ENCODE measurements at places on chromosomes 13 and 19.

DNA sequence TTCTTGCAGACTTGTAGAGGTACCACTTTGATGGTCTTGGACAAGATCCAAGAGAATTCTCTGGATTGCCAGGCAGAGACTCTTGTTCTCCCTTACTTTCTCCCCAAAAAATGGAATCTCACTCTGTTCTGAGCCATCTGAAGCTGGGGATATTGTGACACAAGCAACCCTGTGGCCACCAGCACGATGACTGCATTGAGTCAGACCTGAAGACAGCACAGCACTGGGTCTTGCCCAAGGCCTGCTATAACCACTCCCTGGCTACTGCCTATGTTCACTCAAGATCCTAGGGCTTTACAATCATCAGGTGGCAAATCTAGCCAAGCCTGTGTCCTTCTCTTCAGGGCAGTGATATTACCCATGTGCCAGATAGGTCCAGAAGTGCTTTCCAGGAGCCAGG is 202.5 kb upstream of the SERP2 start:
- no peak for DNase-seq

DNA sequence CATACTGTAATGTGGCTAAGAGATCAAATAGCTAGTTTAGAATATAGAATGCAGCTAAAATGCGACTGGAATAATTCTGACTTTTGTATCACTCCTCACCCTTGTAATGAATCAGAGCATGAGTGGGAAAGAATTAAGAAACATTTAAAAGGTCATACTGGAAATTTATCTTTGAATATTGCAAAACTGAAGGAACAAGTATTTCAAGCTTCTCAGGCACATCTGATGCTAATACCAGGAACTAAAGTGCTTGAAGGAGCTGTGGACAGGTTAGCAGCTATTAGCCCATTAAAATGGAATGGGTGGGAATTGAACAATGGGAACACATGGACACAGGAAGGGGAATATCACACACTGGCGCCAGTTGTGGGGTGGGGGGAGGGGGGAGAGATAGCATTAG is 144.2 kb upstream of the ZNF91 start:
- no peak for DNase-seq

DNA sequence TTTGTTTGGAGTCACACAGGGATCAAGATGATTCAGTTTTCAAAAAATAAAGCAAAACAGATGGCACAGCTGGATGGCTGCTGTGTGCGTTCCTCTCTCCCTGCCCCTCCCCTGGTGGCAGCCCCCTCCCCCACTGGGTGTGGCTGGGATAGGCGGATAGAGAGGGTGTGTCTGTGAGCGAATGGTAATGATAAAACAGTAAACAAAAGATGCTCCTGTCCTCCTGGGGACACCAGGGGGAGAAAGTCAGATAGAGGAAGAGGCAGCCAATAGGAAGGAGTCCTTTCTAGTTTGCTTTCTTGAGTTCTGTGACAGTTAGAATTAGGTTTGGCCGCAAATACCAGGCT is 6.5 kb downstream of the TMEM255B start:
- DNase-seq, result no peak

DNA sequence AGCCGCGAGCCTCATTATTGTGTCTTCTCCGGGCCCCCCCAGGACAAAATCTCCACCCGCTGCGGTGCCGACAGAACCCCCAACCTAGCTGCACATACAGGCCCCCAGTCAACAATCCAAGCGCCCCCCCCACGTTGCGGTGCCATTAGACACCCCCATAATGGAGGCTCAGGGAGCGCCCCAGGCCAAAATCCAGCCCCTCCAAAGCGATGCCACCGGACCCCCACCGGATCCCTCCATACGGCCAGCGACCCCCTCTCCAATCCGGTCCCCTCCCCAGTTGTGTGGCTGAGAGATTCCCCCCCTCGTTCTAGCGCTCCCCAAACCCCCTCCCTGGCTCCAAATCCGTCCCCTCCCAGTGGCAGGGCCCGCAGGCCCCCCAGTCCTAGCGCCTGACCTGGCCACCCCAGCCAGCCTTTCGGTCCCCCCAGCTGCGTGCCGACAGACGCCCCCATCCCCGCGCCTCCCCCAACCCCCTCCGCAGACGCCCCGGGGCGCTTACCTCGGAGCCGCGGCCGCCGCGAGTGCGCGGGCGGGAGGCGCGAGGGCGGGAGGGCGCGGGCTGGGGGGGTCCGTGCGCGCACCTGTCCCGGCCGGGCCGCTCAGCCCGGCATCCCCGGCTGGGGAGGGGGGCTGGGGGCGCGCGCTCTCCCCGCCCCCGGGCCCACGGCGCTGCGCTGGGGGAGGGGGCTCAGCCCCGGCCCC is 21.6 kb upstream of the SEMA6B start:
- no peak for DNase-seq

- no peak for DNase-seq
Observed at GRCh38 chr13:31880851-31881494, 141.6 kb downstream of the RXFP2 start.

- no peak for DNase-seq
Observed at GRCh38 chr19:53908935-53909415, at the start of gene CACNG7. TSS of gene CACNG7 (plus strand) at chr19:53909278. CDS start at chr19:53912832, 3,554 bp downstream.

DNA sequence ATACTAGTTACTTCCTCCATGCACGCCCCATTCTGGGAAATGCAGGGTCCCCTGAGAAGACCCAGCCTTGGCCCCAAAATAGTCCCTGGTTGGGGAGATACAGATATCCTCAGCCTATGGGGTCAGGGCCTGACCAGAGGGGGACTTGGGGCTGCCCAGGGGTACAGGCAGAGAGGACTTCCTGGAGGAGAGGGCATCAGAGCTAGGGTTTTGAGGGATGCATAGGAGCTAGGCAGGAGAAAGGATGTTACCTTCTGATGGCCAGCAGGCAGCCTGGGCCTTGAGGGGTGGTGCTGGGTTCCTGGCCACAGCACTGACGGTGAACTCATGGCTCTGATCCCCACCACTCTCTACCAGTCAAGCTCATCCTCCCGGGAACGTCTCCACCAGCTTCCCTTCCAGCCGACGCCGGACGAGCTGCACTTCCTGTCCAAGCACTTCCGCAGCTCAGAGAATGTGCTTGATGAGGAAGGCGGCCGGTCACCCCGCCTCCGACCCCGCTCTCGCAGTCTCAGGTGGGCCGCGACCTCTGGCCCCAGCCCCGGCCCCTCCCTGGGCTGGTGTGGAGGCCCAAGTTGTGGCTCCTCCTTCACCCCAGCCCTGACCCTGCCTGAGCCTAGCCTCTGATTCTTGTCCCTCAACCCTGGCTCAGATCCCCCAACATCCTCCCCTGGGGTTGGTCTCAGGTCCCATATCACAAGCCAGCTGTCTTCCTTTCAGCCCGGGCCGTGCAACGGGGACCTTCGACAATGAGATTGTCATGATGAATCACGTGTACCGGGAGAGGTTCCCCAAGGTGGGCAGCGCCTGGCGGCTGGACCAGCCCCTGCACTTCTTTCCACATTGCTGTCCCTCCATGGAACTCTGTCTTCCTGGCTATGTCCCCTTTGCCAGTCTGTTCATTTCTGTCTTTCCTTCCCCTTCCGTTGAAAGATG is 25.6 kb downstream of the MAST3 start:
- no peak for DNase-seq

DNA sequence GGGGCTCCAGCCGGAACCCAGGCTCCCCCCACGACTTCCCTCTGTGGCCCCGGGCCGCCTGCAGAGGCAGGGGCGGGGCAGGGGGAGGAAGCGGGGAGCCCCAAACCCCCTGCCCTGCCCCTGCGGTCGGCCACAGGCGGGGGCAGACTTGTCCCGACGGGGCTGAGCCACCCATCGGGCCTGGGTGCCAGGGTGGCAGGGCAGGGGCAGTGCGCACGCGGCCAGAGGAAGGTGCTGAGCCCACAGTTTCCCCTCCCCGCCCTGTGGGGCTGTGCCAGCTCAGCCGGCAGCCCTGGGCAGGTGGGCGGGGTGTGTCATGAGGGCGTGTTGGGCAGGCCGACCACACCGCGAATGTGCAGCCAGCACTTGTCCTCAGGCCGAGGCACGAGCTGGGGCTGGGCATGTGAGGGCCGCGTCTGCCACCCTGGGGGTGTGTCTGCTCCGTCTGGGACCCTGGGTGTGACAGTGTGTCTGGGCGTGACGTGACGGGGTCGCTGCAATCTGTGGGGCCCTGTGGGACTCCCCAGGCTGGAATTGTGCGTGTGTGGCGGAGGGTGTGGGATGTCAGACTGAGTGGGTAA is 17.7 kb downstream of the CCDC97 start:
- no peak for DNase-seq
